ENCODE measurements at places on chromosomes 7 and 10.

DNA sequence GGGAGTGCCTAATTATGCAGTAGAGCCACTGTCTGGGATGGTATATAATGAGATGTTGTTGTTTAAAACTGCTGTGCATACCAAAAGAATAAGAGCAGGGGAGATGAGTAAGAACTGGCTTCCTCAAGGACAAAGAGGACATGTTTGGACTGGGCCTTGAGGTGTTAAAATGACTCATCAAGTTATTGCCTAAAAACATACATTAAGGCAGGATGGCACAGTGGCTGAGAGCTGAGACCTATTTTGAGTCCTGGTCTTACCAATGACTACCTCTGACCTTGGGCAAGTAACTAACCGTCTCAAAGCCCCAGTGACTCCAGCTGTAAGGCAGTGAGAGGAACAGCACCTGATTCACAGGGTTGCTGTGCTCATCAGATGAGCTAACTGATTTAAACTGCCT is 71.1 kb downstream of the CFAP58 start:
- no peak for DNase-seq

DNA sequence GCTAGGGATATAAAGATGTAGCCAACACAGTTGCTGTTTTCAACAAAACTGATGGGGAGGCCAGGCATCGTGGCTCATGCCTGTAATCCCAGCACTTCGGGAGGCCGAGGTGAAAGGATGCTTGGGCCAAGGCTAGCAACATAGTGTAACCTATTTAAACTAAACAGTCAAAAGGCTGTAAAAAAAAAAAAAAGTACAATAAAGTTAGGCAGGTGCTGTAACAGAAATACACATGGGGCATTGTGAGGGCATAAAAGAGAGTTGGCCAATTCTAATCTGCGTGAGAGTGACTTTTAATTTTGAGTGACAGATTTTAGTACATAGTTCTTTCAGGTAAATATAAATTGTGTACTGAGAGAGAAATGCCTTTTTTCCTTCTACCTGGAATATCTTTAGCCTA is 6.2 kb downstream of the XRCC2 start:
- DNase-seq: no peak

DNA sequence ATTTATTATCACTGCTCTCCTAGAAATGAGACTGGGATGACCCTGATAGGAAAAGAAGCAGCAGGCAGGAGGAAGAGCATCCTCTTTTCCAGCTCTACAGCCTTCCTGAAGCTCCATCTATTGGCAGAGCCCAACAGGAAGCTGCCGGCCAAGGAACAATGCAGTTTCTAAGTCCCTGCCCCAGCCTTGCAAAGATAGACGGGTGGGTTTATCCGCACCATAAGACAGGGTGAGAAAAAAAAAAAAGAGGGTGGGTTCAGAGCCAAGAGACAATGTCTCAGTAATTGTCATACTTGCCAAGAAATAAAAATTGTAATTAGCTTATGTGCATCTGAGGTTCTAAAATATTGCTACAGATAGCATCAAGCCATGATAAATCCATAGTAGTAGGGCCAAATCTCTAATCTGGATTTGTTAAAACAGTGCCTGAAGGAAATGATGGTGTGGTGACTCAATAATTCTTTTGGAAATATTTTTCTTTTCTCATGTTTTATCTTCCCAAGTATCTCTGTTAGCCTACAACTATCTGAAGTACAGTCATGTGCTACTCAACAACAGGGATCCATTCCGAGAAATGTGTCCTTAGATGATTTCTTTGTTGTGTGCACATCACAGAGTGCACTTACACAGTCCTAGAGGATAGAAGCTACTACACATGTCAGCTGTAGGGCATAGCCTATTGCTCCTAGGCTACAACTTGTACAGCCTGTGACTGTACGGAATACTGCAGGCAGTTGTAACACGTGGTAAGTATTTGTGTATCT is 242.9 kb upstream of the CXCL12 start:
- DNase-seq: peak; percentile 78

GRCh38 chr10:97312897-97313296 is 6.2 kb upstream of the FRAT1 start:
- DNase-seq: no peak

- DNase-seq: no peak
Measured at GRCh38 chr7:89966067-89966664, 188.1 kb upstream of the STEAP1 start.

GRCh38 chr7:116142850-116143249 is 67.5 kb upstream of the TES start:
- DNase-seq: no peak

DNA sequence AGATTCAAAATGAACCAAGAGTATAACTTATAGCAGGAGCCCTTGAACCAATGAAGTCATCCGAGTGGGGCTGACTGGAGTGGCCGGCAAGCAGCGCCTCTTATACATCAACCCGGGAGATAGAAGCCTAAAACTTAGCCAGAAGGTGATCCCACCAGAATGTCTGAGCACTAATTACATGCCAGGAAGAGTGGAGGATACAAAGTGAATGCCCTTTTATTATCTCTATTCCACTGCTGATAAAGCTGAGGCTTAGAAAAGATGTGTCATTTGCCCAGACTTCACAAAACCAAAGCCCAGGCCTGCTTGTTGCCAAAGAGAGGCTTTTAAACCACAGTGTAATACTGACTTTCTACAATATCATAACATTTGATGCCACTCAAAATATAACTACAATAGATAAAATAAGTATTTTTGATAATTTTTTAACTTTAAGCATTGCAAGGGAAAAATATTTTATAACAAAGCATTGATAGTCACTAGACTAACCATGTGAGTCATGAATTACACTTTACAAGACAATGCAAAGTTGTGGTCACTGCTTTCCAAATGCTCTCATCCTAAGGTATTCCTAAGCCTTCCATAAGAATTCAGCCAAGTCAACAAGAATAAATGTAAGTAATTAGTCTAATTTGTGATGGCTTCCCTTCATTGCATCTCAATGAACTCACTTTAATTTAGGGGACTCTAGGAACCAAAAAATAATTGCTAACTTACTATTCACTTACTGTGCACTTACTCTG is 58.6 kb upstream of the ARID5B start:
- DNase-seq: peak; percentile 17

DNA sequence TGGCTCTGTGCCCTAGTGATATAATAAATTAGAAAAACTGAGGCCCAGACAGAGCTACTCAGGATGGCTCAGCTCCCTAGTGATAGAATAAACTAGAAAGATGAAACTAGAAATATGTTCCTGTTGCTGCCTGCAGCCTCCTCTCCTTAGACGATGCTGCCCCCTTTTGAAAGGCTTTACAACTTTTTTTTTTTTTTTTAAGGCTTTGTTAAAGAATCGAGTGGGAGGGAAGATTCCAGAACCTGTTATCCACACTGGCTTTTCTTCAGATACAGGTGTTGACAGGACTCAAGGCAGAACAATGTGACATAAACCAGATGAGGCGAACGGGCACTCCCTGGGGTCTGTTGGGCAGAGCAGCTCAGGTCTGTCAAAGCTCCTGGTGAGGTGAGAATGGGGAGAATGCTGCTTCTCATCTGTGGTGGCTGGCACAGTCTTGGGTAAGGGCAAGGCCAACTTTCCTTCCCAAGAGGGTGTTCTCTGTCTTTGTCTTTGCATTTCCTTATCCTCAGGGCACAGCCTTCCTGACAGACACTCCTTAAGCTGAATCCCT is 175.1 kb downstream of the COBL start:
- peak; percentile 38 for DNase-seq

DNA sequence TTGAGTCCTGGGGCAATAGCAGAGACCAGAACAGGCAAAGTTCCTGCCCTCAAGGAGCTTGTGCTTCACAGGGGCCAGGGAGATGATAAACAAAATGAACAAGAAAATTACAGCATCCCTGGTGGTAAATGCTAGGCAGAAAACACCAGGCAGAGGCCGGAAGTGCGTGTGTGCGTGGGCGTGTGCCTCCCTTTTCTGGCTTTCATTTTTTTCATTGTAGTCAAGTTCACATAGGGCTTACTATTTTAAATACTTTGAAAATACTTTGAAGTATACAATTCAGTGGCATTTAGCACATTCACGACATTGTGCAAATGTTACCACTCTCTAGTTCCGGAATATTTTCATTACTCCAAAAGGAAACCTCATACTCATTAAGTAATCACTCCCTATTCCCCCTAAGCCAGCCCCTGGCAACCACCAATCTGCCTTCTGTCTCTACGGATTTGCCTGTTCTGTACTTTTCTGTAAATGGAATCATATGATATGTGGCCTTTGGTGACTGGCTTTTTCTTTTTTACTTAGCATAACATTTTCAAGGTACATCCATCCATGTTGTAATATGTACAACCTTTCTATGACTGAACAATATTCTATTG is 88.1 kb upstream of the PDCD4 start:
- DNase-seq: no peak

DNA sequence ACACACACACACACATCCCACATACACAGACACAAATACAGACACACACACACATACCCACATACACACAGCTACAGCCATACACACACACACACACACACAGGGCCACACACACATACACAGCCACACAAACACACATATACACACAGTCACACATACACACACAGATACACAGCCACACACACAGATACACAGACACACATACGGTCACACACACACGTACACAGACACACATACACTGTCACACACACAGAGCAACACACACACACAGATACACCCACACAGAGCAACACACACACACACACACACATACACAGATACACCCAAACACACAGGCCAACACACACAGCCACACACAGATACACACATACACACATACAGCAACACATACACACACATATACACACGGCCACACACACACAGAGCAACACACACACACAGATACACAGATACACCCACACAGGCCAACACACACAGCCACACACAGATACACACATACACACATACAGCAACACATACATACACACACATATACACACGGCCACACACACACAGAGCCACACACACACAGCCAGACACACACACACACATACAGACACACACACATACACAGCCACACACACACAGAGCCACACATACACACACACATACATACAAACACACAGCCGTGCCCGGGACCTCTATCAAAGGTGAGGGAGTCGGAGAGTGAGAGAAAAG is 22.3 kb downstream of the KCP start:
- DNase-seq: no peak

- DNase-seq: no peak
Measured at GRCh38 chr7:76122516-76123239, 74.8 kb downstream of the MDH2 start.

GRCh38 chr10:22486431-22486830 is 141.1 kb downstream of the SPAG6 start:
- DNase-seq: no peak

DNA sequence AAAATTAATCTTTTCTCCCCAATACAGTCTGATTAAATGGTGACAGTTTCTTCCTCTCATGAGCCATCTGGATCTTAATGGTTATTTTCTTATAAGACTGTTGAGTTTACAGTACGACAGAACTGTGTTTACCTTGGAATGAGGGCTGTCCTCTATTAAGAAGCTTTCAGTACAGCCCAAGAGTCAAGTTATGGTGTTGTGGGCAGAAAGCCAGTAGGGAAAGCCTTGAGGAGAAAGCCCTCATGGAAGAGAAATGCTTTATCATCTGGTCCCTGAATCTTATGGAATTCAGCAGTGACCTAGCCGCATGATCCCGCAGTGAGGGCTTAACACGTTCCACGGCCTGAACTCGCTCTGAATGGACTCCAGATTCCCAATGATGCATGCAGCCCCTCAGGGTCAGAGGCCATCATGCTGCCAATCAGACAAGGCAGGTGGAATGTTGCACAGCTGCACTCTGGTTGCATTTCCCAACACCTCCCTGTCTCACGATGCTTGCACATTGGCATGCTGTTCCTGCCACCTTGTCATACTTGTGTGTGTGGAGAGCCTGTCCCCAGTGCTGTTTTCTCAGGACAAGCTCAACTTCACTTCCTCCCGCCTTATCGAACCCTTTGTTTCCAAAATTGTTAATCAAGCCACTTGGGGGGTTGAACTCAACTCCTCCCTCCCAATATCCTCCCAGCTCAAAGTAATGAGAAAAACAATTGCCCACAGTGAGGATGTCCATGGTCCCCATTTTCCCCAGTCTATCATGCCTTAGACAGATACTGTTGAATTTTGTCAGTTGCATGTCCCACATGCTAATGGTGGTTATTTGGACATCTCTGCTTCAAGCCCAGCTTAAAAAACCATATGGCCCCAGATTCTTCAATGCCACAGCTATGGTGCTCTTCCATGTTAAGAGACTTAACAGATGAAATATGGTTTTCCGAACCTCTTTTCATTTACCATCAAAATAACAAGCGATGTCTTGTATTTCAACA is 211.1 kb upstream of the TCF7L2 start:
- DNase-seq: no peak

- no peak for DNase-seq
Measured at GRCh38 chr7:142910481-142910880, 23.1 kb downstream of the TRPV5 start.

- DNase-seq: no peak
Measured at GRCh38 chr10:11235771-11236170, 218.1 kb downstream of the CELF2 start.

- DNase-seq: no peak
Measured at GRCh38 chr7:107815254-107815882, 12.3 kb upstream of the SLC26A3 start.

GRCh38 chr7:17598846-17599245 is 300.4 kb downstream of the AHR start:
- peak; percentile 26 for DNase-seq

DNA sequence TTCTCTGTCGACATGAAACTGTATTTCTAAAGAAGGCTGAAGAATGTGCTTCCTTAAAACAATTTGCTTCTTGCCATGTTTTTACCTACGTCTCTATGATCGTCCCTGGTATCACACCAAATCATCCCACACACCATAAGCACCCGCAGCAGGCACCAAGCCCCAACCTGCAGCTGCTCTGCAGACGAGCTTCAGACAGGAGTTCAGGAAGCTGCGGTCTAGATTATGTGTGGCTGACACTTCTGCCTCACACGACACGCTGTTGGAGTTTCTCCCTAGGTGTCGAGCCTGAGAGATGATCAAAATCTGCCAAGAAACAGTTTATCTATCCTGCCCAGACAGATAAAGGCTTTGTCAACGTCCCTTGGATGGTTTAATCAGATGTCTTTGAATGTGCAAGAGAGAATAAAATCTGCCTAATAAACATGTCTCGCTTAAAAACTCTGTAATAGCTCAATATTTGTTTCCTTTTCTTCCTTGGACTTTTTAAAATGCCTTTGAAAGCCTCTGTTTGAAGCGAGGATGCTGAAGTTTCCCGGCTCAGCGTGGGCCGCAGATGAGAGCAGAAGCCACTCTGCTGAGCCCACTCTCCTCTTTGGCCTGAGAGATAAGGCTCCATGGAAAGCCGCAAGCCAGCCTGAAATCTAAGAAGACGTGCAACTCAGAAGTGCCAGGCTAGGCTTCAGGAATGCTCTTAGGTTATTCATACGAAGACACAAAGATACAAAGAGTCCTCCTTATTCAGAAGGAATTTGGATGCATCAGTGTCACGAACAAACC is 158.3 kb upstream of the PFKP start:
- no peak for DNase-seq
